ENCODE measurements at places on chromosomes 5 and 9.

GRCh38 chr5:2751592-2752021 is at the start of gene IRX2:
TSS of gene IRX2 (minus strand) at chr5:2751677. CDS start at chr5:2751413, 264 bp downstream.
- DNase-seq, result no peak

DNA sequence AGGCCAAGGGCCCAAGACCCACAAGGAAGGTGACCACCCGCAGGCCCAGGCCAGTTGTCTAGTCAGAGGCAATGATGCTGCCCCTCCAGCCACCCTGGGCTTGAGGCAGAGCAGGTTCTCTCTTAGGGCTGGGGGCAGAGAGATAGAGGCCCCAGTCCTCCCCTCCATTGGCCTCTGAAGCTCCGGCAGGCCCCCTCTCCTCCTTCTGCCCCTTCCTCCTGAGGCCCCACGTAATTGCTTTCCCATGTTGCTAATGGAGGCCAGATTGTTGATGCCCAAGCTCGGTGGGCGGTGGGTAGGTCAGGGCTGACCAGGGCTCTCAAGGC is 26.6 kb upstream of the ENHO start:
- DNase-seq, result no peak

- DNase-seq, result no peak
These were observed 229.1 kb downstream of the SEMA5A start for GRCh38 chr5:9316733-9317132.

- DNase-seq, result no peak
These were observed 12.8 kb downstream of the NKD2 start for GRCh38 chr5:1021136-1021968.

- no peak for DNase-seq
These were observed 5.5 kb downstream of the EFCAB9 start for GRCh38 chr5:172199446-172199845.

GRCh38 chr5:146890731-146891440 is 12.3 kb upstream of the PPP2R2B start:
- no peak for DNase-seq

GRCh38 chr9:93476924-93477323 is 23.5 kb upstream of the FAM120AOS start:
- no peak for DNase-seq

DNA sequence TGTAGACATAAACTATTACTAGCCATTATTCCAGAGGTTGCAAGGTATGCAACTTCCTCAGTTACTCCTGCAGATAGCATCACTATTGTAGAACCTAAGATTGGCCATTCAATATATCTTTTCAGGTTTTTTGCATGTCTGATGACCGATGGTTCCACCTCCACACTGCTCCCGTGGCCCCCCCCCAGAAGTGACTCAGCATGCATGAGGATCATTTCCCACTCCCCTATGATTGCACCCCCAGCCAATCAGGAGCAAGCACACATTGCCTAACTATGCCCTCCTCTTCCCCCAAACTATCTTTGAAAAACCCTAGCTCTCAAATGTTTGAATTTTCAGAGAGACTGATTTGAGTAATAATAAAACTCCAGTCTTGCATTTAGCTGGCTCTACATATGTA is 601.4 kb upstream of the TLE4 start:
- DNase-seq, result no peak

- no peak for DNase-seq
These were observed 78.2 kb downstream of the RAI14 start for GRCh38 chr5:34734326-34734725.

GRCh38 chr9:70303268-70303667 is 44.5 kb downstream of the SMC5 start:
- no peak for DNase-seq

DNA sequence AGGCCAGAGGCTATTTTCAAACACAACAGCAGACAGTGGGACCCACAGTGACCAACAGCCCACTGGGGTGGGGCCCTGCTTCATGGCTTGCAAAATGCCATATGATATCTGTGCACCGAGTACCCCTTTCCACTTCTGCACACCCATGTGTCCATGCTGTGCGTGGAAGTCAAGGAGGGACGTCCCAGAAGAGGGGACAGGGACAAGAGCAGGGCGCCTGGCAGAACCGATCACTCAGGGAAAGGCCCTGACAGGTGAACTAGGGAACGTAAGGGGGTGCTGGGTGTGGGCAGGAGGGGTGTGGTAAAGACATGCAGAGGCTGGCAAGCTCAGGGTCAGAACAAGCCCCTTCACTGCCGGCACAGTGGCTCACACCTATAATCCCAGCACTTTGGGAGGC is 7.6 kb upstream of the TTLL11 start:
- DNase-seq, result no peak

DNA sequence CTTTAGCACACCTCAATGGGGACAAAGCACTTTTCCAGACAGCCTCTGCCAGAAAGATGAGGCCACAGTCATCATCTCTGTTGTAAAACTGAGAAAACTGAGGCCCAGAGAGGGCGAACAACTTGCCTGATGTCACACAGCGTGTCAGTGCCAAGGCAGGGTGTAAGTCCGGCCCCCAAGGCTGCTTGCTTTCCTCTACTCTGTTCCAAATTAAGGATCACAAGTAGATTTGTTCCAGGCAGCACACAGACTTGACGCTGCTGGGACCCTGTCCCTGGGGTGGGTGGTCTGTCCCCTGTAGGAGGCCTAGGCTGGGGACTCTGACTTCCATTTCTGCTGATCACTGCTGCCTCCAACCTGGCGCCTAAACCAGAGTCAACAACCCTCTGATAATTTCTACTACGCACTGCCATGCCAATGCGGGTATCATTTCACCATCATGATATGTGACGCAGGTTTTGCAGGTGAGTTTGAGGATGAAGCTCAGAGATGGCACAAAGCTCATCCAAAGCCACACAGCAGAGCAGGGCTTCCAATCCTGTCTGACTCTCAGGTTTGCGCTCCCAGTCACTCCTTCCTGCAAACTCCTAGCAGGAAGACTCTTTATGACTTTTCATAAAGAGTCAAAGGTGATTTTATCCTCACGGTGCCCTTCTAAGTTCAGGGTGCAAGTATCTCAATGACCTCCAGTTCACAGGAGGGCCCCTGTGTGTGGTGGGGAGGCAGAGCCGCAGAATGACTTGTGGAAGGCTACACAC is 13.5 kb upstream of the RALGDS start:
- DNase-seq, result no peak

DNA sequence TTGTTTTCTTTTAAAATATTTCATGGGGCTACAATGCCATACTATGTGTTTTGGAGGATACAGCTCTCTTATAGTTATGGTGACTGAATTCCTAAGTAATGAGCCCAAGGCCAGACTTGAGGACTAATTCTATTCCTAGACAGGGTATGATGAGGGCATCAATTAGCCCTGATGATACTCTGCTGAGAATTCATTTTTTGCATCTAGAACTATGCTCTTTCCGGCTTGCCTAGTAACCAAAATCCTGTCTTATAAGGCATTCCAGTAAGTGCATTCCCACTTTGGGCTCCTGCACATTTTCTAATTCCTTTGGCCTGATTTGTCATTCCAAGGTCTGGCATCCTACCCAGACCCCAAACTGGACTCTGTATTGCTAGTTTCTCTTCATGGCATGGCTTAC is 62.4 kb downstream of the MAT2B start:
- DNase-seq, result no peak

GRCh38 chr9:3495855-3496254 is 29.9 kb downstream of the RFX3 start:
- DNase-seq, result no peak

DNA sequence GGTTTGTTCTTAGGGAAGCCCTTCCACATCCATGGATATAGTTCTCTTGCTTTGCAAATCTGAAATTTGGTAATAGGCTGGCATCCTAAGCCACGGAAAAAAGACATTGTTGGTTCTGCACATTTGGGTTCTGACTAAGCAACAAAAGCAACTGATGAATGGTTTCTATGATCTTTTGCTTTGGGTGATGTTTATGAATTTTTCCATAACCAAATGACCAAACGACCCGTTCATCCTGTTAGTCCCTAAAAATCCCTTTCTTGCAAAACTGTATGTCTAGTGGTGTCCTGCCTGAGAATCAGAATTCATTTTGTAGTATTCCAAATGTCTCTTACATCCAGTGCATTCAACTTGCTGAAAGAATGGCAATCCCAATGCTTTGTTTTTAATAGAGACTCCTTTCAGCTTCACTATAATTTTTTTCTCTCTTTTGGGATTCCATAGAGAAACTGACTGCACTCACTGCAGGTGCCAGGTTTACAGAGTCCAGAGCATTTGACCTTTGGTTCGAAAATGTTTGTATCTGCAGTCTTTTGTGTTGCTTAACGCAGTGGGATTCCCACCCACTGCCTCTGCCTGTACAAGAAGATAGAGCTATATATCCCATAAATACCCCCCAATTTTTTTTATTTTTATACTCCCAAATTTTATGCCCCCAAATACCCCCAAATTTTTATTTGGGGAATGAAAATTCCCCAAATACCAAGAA is 4.7 kb downstream of the SPTAN1 start:
- DNase-seq, result no peak

DNA sequence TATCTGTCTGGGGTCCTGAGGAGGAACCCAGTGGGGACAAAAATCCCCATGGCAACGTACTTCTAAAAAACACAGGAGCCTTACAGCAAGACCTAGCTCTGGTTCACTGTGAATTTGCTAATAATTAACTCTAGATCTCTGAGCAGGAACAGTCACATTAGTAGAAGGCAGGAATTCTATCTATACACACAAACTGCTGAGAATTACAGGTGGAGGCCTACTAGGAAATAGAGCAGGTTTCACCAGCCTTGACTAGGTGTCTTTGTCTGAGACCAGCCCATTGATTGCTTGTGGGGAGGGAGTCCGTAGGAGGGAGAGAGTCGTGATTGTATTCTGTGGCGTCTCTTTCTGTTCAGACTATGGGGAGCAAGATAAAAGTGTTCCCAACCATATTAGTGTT is 44.8 kb downstream of the PRLR start:
- DNase-seq, result no peak

DNA sequence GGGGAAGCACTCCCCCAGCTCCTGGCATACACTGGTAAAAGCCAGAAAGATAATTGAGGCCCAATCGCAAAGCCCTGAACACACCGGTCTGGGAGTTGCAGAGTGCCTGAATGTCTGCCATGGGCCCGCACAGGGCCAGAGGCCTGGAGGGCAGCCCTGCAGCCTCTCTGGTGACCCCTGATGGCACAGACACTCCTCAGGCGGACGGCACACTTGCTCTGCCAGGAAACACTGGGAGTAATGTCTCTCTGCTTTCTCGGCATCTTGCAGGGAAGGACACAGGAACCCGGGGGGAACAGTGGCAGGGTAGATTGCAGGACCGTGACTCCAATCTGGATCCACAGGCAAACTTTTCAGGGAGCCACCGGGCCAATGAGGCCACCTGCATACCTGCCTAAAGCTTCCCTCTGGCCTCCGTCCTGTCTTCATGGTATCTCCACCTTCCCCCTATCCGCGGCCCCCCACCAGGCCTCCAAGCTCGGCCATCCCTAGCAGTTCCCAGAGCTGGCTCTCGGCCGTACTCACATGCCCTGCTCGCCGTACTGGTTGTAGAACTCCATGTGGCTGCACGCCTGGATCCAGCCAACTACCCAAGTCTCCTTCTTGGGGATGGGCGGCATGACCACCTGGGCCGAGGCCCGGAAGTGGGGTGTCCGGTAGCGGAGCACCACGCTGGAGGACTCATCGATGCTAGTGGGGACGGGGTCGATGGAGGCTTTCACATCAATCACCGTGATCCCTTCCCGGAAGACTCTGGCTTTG is 797 bp downstream of the FAM78A start:
- peak; percentile 79 for DNase-seq

- DNase-seq, result no peak
These were observed 74.5 kb downstream of the CDKN2A start for GRCh38 chr9:21919377-21920362.

DNA sequence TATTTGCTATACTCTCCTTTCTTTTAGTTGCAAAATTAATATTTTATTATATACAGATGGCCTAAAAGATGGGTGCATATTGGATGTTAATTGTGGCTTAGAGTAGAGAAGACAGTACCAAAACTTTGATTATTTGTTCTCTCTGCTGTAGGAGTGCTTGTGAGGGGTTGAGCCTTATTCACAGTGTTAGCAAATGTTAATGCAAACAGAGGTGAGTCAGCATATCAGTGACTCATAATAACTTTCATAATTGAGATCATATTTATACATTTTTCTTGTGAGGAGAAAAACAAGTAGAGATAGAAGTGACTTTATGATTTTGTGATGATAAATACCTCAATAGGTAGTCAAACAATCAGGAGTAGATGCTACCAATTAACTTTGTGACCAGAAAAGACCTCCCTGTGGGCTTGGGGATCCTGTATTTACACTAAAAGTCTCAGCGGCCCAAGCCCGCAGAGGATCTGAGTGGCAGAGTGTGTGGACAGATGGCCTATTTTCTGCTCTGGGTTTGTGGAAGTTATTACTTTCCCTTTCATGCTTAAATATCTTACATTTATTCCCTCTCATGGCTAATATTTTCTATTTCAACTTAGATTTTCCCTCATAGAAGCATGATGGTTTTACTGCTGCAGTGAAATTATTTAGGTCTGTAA is 226.5 kb downstream of the TAF11L14 start:
- no peak for DNase-seq

DNA sequence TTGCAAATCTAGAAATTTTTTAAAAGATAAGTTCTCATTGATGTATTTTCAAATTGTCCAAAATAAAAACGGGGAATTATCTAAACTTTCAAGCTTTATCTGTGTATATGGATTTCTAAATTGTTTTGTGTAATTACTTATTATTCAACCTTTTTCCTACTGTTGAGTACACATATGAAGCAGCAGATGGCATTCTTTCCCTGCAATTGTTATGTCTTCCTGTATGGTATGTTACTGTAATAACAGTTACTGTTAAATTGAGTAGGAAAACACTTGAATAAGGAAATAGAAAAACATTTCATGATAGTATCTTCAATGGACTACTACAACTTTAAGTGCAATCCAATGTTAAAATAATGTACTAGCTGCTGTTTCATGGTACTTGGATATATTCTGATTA is 124.8 kb downstream of the RANBP17 start:
- no peak for DNase-seq

- no peak for DNase-seq
These were observed 62.0 kb upstream of the SIMC1 start for GRCh38 chr5:176176231-176176630.

GRCh38 chr9:26727471-26727870 is 165.1 kb downstream of the CAAP1 start:
- DNase-seq, result no peak

DNA sequence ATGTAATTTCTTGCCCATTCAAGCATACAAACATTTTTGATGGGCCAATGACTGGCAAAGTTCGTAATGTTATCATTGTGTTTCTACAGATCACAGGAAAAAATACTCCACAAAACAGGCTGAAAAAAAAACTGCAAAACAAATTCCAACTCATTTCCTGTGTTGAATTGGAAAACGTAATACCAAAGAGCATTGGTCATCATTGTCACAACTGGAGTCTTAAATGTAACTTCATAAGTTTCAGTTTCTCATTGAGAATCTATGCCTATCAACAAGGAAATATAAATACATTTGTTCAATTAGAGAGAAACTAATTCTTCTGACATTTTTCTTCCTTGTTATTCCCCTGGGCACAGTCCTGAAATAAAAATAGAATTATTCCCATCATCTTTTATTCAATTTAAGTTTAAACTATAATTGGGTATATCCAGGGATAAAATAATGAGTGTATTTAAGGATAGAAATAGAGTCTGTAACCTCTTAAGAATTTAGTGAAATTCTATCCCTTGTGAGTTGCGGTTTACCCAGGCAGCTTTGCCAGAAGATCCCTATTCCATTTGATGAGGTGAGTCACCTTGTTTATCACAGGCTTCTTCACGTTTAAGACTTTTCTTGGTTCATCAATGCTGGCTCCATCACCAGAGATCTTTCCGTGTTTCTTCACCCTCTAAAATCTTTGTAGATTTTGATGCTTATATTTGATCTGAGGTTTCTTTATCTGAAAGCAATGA is 112.7 kb upstream of the ITGA1 start:
- DNase-seq, result no peak

Measured in activated CD8-positive, alpha-beta memory T cell treated with anti-CD3 and anti-CD28 coated beads for 24 hours (primary cell).